AG08395 (cell line): ENCODE measurements at places on chromosomes 13 and 19.

- DNase-seq: no peak
Observed at GRCh38 chr19:38294090-38294489, 10.0 kb upstream of the C19orf33 start.

DNA sequence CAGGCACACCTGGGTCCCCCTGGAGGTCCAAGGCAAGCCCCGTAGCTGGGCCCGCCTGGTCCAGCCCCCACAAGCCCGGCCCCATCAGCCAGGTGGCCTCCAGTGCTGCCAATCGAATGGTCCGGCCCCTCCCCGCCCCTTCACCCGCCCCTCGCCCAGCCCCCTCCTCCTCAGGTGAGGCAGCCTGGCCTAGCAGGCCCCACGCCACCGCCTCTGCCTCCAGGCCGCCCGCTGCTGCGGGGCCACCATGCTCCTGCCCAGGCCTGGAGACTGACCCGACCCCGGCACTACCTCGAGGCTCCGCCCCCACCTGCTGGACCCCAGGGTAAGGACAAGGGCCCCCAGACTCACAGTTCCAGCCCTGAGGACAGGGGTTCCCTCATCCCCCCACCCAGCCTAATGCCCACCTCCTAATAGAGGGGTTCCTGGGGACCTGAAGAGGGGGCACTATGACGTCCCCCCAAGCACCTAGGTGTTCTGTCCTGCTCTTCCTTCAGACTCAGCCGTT, at the start of gene HPN:
TSS of gene HPN (plus strand) at position 174 of the 508 bp plus-strand sequence. CDS start 786 bp downstream, outside the sequence.
- DNase-seq: no peak

- no peak for DNase-seq
Observed at GRCh38 chr13:113184568-113185440, 23.7 kb downstream of the PCID2 start.

DNA sequence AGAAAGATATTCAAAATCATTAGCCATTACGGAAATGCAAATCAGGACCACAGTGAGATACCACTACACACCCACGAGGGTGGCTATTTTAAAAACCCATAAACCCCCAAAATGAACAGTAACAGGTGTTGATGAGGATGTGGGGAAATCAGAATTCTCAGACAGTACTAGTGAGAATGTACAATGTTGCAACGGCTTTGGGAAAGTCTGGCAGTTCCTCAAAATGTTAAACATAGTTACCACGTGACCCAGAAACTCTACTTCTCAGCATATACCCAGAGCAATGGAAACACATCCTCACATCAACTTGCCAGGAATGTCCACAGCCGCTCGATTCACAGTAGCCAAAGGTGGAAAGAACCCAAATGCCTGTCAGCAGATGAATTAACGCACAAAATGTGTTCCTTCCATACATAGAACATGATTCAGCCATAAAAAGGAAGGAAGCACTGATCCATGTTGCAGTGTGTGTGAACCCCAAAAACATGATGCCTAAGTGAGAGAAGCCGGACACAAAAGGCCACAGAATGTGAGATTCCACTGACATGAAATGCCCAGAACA, 7.0 kb downstream of the PLVAP start:
- no peak for DNase-seq

DNA sequence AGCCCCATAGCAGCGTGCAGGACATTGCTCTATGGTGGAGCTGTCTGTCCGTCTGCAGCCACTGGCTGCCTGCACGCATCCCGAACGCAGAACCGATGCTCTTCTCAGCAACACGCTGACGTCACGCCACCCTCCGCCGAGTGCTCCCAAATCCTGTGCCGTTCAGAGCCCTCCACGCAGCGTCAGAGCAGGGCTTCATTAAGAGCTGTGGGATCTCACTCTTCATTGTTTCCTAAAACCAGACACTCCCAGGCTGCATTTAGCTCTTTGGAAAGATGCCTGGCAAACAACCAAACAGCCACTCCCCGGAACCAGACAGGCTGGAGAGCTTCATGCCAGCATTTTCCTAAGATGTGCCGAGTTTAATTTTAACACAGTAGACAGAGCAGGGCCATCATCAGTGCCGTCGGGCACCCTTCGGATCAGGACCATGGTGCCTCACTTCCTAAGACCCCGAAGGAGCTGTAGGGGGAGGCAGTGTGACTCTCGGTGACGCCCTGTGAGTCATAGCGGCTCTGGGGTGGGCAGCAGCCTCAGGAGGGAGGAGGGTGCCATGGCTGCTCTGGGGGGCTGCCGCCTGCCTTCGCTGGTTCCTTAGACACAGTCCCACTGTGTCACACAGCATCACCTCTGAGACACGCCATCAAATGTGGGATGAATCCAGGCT, 131.5 kb upstream of the MCF2L start:
- DNase-seq: peak; percentile 63

DNA sequence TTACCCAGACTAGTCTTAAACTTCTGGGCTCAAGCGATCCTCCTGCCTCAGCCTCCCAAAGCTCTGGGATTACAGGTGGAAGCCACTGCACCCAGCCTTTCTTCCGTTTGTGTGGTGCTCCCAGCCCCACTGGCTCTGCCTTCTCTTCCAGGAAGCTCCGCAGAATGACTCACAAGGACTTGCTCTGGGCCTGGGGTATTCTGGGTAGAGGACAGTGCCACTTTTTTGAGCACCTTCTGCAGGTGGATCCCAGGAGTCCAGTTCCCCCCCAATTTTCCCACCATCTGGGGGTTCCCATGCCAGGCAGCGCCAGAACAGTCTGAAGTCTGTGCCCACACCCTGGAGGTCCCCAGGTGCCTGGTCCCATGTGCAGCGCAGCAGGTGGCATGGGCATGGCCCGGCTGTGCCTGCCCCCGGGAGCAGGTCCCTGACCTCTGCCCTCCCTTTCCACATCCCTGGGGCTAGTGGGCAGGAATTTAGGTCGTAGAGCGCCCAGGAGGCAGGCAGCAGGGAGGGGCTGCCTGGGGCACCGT, 1.6 kb downstream of the REEP6 start:
- no peak for DNase-seq

DNA sequence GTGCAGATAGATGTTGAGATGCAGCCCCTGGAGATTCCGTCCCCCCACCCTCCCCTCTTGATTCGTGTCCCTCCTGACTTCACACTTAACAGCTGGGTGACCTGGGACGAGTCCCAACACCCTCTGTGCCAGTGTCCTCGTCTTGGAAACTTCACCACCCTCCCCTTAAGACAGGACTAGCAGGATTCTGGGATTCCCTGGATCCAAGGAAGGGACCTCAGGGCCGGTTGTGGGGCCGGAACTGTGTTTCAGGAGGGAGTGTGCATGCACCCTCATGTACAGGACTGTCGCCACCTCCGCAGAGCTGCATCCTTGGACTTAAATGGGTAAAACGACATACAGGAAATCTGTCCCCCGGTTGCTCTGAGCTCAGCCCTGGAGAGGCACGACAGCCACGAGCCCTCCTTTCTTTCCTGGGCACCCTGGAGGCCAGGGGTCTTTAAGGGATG, 990 bp downstream of the MYO9B start:
- DNase-seq: peak; percentile 25

DNA sequence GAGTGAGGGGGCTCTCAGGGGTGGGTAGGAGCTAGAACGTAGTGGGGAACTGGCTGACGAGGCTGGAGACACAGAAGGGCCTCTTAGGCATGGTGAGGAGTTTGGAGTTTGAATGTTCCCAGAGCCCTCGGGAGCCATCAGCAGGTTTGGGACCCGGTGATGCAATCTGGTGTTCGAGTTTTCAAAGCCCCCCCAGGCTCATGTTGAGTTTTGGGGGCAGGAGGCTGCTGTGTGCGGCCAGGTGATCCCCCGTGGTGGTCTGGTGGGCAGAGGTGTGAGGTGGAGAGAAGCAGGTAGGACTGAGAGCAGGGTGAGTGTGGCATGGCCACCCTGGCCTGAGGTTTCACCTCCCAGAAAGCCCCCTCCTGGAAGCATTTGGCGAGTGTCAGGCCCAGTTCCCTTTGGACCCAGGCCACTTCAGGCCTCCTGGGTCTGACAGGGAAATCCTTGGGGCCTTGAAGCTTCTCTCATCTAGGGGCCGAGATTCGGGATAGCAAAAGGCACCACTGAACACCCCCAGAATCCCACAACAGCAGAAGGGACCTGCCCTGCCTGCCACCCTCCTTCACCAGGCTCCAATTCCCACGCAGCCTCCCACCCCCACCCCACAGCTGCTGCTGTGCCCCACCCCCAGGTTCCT, 1.2 kb downstream of the YJEFN3 start:
- no peak for DNase-seq

DNA sequence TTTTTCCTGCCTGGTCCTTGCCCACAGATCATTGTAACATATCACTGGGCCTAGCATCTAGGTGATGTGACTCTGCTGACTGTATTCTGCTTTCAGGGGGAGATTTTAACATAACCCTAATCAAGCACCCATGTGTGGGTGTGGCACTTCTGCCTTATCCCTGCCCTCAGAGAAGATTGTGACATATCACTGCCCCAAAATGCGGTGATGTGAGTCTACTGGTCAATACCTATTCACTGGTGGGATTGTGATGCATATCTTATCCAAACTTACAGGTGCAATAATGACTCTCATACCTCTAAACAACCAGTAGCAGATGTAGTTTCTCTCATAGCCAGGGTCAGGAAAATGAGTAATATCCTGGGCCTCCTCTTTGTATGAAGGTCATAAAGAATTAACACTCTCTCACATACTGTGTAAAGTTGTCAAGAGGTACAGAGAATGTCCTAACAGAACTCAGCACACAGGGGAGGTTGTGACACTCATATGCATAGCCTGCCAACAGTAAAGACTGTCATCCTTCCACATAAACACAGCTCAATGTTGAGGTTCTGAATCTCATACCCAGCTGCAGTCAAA, 12.1 kb upstream of the ZNF681 start:
- DNase-seq: no peak

DNA sequence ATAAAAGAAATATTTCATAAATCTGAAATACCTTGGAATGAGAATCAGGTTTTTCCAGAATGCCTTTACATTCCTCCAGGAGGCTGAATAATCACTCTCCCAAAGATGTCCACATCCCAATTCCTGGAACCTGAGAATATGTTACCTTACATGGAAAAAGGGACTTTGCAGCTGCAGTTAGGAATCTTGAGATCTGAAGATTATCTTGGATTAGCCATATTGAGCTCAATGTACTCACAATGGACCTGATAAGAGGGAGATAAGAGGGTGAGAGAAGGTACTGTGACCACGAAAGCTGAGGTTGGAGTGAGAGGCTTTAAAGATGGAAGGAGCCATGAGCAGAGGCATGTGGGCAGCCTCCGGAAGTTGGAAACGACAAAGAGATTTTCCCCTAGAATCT, 36.8 kb upstream of the MBNL2 start:
- no peak for DNase-seq

DNA sequence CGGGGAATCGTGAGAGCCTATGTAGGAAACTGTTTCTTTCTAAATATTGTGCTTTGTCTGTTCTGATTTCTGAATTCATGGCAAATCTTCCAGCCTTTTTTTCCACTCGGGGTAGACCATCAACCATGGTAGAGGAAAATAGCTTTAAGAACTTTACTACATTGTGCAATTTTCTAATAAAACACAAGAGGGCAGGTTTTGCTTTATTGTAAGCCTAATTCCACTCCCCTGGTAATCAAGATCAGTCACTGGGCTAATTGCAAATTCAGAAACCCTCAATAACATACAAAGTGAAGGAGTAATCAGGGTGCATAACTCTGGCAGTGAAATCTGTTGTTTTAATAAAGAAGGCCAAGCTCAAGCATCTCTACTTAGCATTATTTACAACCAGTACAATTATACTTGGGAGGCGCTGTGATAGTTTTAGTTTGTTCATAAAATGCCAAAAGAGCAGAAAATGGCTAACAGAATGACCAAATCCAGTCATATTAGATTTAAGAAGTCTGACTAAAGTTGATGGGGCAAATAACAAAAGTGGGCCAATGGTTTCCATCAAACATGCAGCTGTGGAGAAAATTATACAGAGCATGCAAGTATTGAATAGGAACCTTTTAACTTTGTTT, 43.8 kb downstream of the DCT start:
- peak; percentile 58 for DNase-seq

GRCh38 chr13:94968040-94968756, 255.9 kb upstream of the SOX21 start:
- DNase-seq: peak; percentile 9

DNA sequence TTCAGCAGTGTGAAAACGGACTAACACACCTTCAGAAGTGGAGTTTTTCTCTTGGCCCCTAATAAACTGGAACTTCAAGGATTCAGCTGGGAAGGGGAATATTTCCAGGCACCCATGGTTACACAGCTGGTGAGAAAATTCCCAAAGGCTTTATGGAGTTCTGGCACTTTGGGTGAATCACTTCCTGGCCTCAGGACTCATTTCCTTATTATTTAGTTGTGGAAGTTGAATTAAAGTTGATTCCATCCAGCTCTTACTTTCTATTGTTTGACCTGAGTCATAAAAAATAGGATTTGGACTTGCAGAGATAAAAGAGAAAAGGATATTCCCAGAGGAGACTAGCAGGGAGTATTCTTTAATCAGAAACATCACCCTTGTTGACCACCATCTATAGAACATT, 882.1 kb downstream of the UQCRFS1 start:
- no peak for DNase-seq

GRCh38 chr13:52599848-52600603, 42.2 kb upstream of the HNRNPA1L2 start:
- DNase-seq: peak; percentile 12

GRCh38 chr13:40340368-40341095, 325.9 kb downstream of the FOXO1 start:
- DNase-seq: no peak

- no peak for DNase-seq
Observed at GRCh38 chr19:10222201-10222890, 8.8 kb downstream of the S1PR2 start.

GRCh38 chr13:105363261-105364190, 1171.9 kb downstream of the EFNB2 start:
- DNase-seq: no peak

GRCh38 chr13:41458761-41459431, 1.5 kb downstream of the RGCC start:
- DNase-seq: peak; percentile 66

DNA sequence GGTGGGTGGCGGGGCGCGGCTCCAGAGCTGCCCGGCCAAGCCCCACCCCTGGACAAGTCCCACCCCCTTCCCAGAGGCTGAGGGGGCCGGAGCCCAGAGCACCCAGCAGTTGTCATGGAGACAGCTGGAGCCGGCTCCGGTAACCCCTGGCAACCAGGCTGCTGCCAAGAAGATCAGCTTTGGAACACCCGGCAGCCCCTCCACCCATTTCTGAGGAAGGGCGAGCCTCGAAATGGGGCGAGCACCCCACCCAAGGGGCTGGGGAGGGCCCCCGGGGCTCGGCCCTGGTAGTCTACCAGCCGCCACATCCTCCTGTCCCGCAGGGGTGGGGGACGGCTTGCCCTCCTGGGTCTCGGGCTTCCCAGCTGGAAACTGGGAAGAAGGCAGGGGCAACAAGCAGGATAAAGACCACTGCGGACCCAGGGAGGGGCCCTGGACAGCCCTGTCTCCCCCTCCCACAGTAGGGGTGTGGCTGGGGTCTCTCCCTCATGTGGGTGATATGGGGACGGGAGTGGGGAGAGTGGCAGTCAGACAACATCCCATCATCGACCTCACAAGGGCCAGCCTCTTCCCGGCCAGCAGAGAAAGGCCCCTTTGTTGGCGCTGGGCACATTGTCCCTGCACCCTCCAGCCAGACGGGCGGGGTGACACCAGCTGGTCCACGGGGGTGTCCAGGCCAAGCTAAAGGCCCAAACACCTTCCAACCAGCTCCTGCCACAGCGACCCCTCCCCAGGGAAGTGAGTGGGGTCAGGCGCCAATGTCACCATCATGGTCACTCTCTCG, 1.5 kb downstream of the CERS1 start:
- DNase-seq: peak; percentile 38
